ENCODE measurements at places on chromosomes 11 and 22. TPM values are rescaled to one million over a fixed set of nuclear protein-coding genes. Genes with fewer than 3 reads are reported as not detected.

- no peaks in the 10 kb centered on the region for H3K27me3 ChIP-seq
- no peak overlapping the region for H3K4me3 ChIP-seq
- peak; percentile 19 for DNase-seq
- H3K36me3 ChIP-seq = no peaks in the 10 kb centered on the region
- H3K4me1 ChIP-seq = no peaks in the 10 kb centered on the region
Measured at GRCh38 chr11:112620621-112621394, 340.4 kb upstream of the NCAM1 start.

GRCh38 chr11:64850979-64851567 is 6.6 kb upstream of the CDC42BPG start:
- no peak overlapping the region for H3K4me3 ChIP-seq
- no peaks in the 10 kb centered on the region for H3K27me3 ChIP-seq
- DNase-seq = no peak
- H3K4me1 ChIP-seq = peaks cover 94% of the 10 kb centered on the region
- H3K27ac ChIP-seq = peak overlapping the region; percentile 93
- peaks cover 20% of the 10 kb centered on the region for H3K36me3 ChIP-seq

GRCh38 chr11:46554213-46555147 is 39.3 kb downstream of the AMBRA1 start:
- H3K4me3 ChIP-seq = no peak overlapping the region
- H3K27ac ChIP-seq = peak overlapping the region; percentile 61
- peaks cover 76% of the 10 kb centered on the region for H3K4me1 ChIP-seq
- H3K27me3 ChIP-seq = no peaks in the 10 kb centered on the region

DNA sequence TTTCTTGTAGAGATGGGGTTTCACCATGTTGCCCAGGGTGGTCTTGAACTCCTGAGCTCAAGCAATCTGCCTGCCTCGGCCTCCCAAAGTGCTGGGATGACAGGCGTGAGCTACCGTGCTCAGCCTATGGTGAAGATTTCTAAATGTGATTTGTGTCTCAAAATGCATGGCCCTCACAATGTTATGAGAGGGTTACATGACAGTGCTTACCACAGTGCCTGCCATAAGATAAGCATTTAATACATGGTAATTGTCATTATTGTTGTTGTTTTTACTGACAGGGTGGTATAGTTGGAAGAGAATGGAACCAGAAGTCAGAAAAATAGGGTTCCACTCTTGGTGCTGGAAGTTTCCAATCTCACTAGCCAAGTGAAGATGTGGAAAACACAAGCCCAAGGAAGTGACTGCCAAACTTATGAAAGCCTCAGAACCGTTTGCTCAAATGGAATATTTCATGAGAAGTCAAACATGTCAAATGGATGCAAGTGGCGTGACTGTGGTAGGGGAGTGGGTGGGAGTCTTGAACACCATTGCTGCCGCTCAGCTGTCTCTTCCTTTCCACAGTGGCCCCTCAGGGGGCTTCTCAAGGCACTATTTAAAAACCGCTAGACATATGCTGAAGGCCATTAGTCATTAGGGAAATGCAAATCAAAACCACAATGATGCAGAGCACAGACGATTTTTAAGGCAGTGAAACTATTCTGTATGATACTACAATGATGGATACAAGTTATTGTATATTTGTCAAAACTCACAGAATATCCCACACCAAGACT is 29.1 kb upstream of the LMO2 start:
- H3K27ac ChIP-seq = no peak overlapping the region
- no peak for DNase-seq
- H3K27me3 ChIP-seq = peaks cover 3% of the 10 kb centered on the region
- H3K4me1 ChIP-seq = no peaks in the 10 kb centered on the region

GRCh38 chr22:37906364-37907008 is 389 bp downstream of the MICALL1 start:
- peaks cover 70% of the 10 kb centered on the region for H3K4me1 ChIP-seq
- DNase-seq = no peak
- H3K4me3 ChIP-seq = peak overlapping the region; percentile 67
- no peaks in the 10 kb centered on the region for H3K27me3 ChIP-seq

Gene CAVIN3
- 17.0 TPM for total RNA-seq

Gene RIMBP3C
- total RNA-seq = not detected

All from stomach (tissue), 19 donors.